Gastroesophageal sphincter (tissue), 4 donors: ENCODE measurements at places on chromosomes 4 and X.

DNA sequence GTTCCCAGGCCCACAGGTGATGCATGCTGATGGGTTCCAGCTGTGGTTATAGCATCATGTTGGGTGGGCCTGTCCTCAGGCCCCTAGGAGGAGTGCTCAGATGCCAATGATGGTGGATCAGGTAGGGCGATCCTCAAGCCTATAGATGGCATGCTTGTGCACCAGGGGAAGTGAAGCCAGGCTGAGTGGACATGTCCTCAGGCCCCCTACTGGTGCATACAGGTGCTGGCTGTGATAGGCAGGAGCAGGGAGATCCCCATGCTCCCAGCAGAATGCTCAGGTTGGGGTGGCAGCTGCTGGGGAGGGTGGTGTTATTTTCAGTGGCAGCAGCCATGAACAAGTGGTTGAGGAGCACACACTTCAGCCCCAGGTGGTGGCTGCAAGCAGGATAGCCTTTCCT is 96.0 kb downstream of the SMARCA1 start:
- no peak for ATAC-seq

DNA sequence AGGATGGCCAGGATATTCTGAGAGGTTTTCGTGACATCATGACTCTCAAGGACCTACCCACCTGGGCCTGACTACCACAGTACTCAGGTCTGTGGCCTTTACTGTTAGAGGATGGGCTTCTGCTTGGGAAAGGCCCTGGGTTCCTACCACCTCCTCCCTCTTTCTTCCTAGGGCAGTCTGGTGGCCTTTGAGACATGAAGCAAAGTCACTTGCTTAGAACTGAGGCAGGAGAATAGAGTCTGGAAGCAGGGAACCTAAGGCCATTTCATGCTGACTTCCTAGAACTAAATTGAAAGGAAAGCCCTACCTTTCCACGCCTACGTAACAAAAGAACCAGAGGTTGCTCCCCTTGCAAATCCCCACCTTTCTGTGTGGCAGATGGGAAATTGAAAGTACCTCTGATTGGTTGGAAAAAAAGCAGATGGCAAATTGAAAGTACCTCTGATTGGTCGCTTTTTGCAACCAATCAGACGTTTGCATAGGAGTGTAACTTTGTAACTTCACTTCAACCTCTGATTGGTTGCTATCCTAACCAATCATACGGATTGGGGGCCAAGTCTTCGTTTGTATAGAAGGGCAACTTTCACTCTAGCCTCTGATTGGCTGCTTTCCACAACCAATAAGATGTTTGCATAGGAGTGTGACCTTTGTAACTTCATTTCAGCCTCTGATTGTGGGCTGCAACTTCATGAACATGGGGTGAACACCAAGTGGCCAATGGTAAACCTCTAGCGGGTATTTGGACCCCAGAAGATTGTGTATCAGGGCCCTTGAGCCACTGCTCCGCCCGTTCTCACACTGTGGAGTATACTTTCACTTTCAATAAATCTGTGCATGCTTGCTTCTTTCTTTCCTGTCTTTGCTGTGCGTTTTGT is 9.9 kb upstream of the AKAP14 start:
- ATAC-seq: no peak

DNA sequence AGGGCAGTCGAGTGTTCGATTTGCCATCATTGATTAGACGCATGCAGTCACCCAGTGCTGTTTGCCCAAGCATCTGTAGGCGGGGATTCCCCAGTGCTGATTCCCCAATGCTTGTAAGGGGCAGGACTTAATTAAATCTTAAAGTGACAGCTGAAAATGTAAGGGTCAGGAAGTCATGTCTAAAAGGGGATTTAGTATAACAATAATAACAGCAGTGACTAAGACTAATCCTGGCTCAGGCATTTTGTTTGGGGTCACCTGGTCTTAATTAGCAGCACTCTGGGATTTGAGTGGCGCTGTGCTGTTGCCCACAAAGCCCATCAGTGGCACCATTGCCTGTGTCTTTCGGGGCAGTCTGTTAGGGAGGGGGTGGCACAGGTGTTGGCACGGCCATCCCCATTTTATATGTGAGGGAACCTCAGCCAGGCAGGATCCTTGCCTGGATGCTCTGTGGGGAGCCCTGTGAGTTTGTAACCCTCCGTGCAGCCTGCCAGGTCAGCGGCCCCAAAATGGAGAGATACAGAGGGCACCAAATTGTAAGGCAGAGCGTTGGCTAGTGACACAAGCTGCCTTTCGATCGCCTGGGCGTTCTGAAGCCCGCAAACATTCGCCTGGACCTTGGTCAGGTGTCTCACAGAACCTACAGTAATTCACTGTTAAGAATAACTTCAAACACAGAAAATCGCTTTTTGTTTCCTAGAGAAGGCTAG is 146.7 kb downstream of the TBL1X start:
- no peak for ATAC-seq

- ATAC-seq: peak; percentile 57
Measured at GRCh38 chrX:77442728-77443127, 4.5 kb upstream of the FGF16 start.

DNA sequence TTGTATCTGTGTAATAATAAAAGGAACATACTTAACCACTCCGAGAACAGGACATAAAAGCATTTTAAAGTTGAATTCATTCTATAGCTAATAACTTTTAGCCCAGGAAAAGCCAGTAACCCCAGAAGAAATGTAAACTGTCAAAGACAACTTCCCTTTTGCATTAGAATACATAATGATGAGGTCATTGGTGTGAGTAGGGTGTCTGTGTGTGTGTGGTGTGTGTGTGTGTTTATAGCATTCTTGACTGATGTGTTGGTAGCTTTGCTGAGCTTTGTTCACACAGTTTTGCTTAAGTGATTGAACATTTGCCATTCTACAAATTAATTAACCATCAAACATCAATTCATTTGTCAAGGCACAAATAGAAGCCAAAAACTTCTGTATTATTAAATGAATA is 559.6 kb downstream of the ARAP2 start:
- no peak for ATAC-seq

GRCh38 chrX:63758011-63758410 is 27.0 kb downstream of the ARHGEF9 start:
- no peak for ATAC-seq

GRCh38 chr4:89157488-89158024 is 46.2 kb downstream of the TIGD2 start:
- ATAC-seq: no peak

DNA sequence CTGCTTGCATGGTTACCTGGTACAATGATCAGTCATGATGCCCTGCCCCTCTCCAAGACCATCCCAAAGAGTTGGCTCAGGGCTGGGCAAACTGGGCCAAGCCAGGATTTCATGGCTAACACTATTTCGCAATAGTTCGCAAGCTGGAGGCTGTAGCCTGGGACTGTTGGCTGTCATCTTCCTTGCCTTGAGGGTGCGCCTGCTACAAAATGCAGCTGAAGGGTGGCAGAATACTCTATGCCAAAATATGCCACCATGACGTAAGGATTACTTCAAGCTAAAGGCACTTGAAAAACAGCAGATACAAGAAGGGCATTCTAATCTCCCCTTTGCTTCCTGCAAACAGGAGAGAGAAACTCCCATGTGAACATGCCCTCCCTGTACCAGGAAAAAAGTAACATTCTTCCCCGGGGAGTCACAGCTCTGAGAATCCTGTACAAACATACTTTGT is 21.0 kb downstream of the SAT1 start:
- ATAC-seq: peak; percentile 43

GRCh38 chrX:12993826-12994225 is 18.9 kb downstream of the TMSB4X start:
- no peak for ATAC-seq

DNA sequence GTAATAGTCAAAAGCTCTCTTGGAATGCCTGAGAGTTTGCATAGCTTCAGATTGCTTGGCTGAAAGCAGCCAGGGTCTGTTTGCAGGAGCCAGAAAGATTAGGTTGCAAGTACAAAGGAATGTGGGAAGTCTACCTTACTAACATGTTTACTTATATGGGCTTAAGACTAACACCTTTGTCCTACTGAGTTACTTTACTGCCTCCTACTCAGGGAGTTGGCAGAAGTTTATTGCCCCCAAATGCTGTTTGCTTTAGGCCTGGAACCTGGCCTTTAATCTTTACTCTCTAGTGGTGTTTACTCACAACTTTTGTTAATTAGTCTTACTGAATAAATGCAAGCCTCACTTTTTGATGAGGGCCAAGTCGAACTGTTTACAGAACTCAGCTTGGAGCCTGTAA is 219.4 kb upstream of the ZC4H2 start:
- no peak for ATAC-seq
